ENCODE measurements at places on chromosomes 5 and 9.

- DNase-seq = no peak
Observed at GRCh38 chr5:173688703-173689102, 72.3 kb upstream of the BOD1 start.

DNA sequence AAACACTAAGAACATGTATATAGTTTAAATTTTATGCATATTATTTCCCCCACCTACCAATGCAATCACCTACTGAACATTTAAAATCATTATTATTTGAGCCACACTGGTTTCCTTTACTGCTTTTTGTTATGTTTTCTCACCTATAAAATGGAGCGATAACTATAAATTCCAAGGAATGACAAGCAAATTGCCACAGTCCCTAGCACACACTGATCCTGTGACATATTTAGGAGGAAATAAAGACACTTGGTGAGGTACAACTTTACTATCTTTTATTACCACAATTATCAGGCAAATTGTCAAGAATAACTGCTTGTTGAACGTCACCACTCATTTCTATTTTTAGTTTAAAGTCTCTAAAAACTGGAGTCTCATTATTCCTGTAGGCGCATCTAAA, 1693.6 kb downstream of the EFNA5 start:
- no peak for DNase-seq

GRCh38 chr5:96197347-96197746, 235.7 kb upstream of the ELL2 start:
- DNase-seq = no peak

DNA sequence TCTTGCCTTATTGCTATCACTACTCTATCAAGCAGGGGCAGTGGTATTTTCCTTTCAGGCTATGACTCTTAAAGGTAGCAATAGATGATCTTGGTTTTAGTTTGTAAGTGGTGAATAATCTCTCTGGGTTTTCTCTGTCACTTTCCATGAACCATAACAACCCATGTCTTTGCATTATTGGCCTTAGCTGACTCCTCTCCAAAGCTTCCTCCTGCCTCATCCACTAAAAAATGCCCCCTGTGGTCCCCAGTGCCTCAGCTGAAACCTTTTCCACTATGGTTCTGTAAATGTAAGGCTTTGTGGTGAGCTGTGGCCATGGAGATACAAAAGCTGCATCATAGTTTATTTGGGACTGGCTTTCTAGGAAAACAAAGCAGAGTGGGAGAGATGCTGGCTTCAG, 128.8 kb downstream of the GPBP1 start:
- no peak for DNase-seq

- no peak for DNase-seq
Observed at GRCh38 chr5:8523501-8523900, 654.6 kb downstream of the MTRR start.

- DNase-seq = no peak
Observed at GRCh38 chr9:106467865-106468164, 395.2 kb upstream of the ZNF462 start.

- DNase-seq = no peak
Observed at GRCh38 chr9:110835404-110835803, 166.8 kb downstream of the MUSK start.

DNA sequence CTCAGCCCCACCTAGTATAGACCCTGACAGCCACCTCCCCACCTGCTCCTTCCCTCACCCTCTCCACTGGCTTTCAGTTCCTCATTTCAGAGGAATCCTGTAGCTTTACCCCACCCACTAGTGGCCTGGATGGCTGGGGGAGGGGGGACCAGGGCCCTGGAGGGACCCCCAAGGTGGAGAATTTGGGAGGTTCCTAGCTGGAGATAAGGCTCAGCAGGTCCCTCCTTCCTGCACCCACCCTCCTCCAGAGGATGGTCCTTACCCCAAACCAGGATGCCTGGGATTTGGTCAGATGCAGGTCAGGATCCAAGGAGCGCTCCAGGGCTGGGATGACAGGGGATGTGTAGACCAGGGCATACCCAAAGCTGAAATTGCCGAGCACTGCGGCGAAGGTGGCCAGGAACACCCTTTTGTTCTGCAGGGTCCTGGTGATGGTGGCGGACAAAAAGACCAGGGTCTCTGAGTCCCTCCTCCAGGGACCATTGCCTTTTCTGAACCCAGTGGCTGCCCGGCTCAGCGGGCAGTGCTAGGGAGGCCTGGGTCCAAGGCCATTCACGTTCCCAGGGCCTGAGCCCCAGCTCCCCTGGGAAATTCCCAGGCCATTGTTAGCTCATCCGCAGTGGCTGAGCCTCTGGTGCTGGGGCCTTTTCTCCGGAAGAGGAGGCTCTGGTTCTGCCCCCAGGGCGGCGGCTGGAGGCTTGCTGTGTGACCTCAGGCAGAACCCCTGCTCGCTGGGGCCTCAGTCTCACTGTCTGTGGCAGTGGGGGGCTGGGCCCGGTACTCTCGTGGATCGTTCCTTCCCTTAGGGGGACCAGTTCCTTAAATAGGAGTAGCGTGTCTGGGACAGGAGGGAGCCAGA, 678 bp downstream of the SLC2A6 start:
- no peak for DNase-seq

GRCh38 chr5:133332439-133333024, 279.8 kb downstream of the FSTL4 start:
- no peak for DNase-seq

GRCh38 chr5:172527559-172527958, 73.2 kb upstream of the SH3PXD2B start:
- no peak for DNase-seq

- DNase-seq = no peak
Observed at GRCh38 chr9:136615631-136616306, 46.9 kb upstream of the EGFL7 start.

DNA sequence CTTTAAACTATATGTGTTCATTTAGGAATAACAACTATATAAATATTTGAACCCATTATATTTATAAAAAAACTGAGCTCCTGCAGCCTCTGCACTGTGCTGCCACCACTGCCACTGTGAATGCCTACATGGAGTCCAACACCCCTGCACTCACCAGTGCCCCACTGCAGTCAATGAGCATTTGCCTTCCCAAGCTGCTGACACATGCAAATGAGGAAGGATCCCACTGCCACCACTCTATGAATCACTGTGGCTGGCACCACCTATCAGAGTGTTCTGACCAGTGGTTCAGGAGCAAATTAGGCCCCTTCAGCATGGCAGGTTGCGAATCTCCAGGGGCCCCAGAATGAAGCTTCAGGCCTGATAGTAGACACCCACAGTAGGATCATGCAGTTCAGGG, 9.1 kb downstream of the IFNA5 start:
- DNase-seq = no peak

- no peak for DNase-seq
Observed at GRCh38 chr5:127909066-127909465, 174.5 kb upstream of the SLC12A2 start.

GRCh38 chr5:5144441-5144840, 4.3 kb downstream of the ADAMTS16 start:
- no peak for DNase-seq

DNA sequence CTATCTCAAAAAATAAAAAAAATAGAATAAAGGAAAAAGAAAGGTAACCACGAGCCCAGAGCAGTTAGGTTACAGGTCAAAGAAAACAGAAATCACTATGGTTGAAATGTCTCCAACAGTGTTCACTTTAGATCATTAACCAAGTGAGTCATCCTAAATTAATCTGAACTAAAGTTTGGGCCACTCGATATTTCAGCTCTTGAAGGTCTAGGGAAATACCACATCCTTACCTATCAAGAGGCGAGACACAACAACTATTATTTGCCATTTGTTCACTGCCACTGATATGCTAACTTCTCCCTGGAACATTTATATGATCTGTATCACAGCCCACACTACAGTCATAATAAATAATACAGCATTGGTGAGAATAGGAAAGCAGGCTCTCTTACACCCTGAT, 111.3 kb upstream of the NR5A1 start:
- no peak for DNase-seq

GRCh38 chr9:7088611-7089010, 330.8 kb downstream of the KDM4C start:
- DNase-seq = no peak

GRCh38 chr5:167822241-167822640, 469.2 kb upstream of the WWC1 start:
- no peak for DNase-seq

GRCh38 chr9:111598733-111599091, 735 bp downstream of the PTGR1 start:
- DNase-seq = no peak

GRCh38 chr5:163565931-163566608, 60.7 kb downstream of the MAT2B start:
- peak; percentile 6 for DNase-seq

DNA sequence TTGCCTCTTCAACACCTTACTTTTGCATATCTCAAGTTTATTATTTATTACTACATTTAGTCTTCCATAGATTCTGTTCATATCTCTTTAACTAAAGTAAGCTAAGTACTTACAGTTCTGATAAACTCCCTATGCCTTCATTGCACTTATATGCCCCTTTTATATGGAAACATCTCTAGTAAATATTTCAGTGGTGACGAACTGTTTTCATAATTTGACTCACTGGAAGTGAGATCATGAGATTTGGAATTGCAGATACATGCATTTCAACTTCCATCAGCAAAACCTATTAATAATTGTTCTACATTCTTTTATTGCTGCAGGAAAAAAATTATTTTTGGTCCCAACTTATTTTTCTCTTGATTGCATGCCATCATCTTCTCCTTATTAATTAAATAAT, 263.5 kb downstream of the CD180 start:
- no peak for DNase-seq

DNA sequence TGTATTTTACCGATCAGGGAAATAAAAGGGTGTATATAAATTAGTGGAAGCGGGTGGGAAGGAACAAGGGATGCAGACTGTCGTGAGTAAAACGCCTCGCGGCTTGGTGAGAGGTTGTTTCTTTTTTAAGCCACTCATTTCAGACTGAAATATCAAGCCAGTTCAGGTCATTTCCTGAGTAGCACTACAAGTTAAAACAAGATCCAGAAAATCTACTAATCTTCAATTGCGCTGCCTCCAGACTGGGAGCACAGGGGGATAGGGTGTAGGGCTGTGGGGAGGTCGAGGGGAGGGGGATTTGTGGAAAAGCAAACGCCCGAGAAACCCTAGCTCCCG, 140.8 kb downstream of the TSSK1B start:
- no peak for DNase-seq

GRCh38 chr9:104725014-104725413, 22.5 kb upstream of the NIPSNAP3A start:
- DNase-seq = no peak

- no peak for DNase-seq
Observed at GRCh38 chr5:124892185-124892848, 145.9 kb upstream of the ZNF608 start.

- no peak for DNase-seq
Observed at GRCh38 chr9:98765256-98765655, 31.1 kb downstream of the ANKS6 start.
